ENCODE measurements at places on chromosomes 12 and 14.
A peak's percentile ranks its signal among the peaks of the same experiment; 100 is the strongest.

DNA sequence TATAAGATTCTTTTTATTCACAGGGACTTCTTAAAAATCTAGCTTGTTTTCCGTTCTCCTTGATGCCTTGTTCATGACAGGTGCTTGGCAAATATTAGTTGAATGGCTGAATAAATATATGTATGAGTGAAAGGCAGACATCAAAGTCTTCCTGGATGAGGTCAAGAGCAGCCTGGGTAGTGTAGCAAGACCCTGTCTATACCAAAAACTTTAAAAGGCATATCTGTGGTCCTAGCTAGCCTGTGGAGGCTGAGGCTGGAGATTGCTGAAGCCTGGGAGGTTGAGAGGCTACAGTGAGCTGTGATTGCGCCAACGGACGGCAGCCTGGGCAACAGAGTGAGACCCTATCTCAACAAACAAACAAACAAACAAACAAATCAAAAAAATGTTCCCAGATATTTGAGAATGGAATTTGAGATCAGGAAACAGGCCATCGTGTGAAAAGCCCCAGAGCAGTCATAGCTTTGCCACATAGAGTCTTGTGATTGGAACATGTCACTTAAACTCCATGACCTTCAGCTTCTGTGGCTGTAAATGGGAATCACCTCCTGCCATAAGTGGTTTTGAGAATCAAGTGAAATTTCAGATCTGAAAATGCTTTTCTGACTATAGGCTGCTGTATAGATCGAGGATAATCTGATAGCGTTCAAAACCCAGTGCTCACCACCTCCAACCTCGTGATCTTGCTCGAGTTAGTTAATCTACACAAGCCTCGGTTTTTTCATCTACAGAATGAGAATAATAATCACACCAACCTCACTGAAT lies 64.3 kb downstream of the ZFP36L1 start:
- DNase-seq = no peak

DNA sequence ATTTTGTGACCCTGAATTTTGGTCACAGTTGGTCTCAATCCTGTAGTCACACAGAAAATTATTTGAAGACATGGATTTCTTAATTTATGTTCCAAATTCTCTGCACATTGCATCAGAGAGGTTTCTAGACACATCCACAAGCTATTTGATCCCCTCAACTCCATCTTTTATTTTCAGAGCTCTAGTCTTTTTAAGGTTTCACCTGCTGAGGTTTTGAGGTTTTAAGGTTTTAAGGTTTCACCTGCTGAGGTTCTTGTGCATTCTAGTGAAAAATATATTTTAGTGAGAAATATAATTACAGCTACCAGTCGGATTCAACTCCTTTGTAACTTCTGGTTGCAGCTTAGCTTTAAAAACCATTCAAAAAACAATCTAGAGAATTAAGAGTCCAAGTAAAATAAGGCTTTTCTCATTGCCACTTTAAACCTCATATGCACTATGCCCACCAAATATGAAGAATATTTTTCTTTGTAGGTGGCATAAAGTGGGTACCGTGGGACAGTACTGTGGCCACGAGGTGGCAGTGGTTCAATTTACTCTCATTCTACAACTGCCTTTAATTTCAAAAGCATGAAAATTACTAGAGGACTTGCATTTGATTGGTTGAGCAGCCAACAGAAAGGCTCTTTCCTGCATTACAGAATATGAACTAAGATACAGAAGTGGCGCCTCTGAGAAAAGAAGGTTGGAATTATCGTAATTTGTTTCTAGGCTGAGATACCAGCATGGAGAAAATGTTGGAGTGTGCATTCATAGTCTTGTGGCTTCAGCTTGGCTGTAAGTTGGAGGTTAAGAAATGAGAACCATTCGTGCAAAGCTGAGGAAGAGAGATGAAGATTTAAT lies 366.5 kb upstream of the OR4E1 start:
- DNase-seq = peak; percentile 13

- DNase-seq = no peak
Observed at GRCh38 chr12:66050610-66051009, 79.9 kb downstream of the LLPH start.

- DNase-seq = no peak
Observed at GRCh38 chr12:48774516-48774915, 14.4 kb downstream of the ADCY6 start.

- DNase-seq = no peak
Observed at GRCh38 chr14:69945912-69946311, 66.7 kb downstream of the SMOC1 start.

GRCh38 chr14:73851000-73851399 lies 631 bp upstream of the PTGR2 start:
- DNase-seq = no peak

DNA sequence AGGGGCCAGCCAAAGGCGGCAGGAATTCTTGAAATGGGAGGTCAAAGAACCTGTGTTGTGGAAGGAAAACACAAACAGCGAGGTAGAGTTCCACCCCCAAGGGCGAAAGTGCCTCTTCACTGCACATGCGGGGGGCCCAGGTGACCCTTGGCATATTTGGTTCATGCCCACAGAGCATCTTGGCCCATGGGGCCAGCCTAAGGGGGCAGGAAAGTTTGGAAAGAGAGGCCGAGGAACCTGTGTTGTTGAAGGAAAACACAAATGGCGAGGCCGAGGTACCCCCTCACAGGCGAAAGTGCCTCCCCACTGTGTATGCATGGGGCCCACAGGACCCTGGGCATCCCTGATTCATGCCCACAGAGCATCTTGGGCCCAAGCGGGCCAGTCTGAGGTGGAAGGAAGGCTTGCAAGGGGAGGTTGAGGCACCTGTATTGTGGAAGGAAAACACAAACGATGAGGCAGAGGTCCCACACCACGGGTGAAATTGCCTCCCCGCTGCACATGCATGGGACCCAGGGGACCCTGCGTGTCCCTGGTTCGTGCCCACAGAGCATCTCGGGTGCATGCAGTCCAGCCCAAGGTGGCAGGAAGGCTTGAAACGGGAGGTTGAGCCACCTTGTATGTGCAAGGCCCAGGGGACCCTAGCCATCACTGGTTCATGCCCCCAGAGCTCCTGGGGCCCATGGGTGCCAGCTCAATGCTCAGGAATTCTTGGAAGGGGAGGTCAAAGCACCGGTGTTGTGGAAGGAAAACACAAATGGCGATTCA lies 384.1 kb downstream of the ALG10 start:
- DNase-seq = no peak

DNA sequence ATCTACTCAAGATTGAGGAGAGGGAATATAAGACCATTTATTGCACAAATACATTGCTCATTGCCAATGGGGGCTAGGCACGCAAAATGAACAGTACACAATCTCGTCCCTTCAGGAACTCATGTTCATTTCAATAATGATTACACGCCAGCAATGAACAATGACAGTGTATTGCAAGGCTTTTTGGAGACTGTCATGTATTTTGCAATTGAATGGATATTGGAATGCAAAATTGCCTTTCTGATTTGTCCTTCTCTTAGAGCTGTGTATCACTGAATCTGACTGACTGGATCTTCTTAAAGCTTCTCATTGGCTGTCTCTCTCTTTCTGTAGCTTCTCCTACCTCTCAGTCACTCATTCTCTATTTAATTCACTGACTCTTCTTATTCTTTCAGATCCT lies 400.2 kb upstream of the DCN start:
- DNase-seq = no peak

DNA sequence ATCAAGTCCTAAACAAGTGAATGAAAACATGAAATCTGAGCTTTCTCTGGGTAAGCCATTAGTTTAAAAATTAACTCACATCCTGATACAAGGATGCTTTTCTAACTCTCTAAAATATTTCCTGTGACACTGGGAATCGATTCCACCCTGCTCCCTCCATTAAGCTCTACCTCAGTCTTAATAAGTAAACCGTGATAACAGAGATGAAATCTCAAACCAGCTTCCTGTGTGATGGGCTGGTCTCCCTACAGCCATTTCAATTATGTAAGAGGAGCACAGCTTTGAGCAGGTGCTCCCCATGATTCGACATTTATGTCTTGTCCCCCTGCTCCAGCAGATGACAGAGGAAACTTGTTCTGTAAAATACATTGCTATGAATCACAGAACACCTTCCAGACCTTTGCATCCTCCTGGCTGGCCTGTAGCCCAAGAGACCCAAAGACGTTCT lies 59.0 kb downstream of the GAS2L3 start:
- no peak for DNase-seq

GRCh38 chr12:112822056-112822455 lies 30.5 kb downstream of the RPH3A start:
- DNase-seq = no peak

- DNase-seq = no peak
Observed at GRCh38 chr12:116166306-116166705, 111.2 kb downstream of the MED13L start.

DNA sequence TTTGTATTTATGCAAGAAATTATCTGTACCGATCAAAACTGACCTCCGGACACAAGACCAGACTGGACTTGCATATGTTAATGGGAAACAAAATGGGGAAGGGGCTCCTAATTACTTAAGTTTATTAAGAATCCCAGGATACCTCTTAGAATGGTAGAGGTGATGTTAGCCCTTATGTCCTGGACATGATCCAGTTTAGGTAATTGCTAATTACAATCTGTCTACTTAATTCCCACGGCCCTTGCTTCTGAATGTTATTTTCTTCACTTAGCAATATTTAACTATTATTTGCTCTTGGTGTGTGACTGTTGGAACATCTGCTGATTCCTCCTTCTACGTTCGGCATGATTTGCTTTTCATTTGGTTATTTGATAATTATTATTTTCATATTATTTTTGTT lies 644.0 kb downstream of the DIO2 start:
- no peak for DNase-seq

DNA sequence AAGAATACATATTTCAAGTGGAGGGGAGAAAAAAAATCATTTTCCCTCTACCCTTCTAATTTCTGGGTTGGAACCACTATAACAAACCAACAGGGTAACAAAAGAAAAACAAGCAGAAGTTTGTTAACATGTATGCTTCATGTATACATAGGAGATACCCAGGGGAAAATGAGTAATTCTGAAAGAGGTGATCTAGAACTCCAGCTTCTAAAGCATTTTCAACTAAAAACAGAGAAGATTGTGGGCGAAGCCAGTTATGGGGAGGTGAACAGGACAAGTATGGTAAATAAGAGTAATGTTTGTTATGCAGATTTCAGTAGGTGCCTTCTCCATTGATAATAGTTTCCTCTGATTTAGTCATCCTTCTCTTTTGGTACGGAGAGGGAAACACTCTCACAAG lies 16.7 kb downstream of the FNTB start:
- DNase-seq = no peak
